ENCODE measurements at places on chromosomes 7 and 10.

GRCh38 chr10:17037910-17038309, 91.7 kb downstream of the CUBN start:
- no peak for DNase-seq

GRCh38 chr7:22949944-22950343, 64.0 kb downstream of the HYCC1 start:
- DNase-seq = no peak

DNA sequence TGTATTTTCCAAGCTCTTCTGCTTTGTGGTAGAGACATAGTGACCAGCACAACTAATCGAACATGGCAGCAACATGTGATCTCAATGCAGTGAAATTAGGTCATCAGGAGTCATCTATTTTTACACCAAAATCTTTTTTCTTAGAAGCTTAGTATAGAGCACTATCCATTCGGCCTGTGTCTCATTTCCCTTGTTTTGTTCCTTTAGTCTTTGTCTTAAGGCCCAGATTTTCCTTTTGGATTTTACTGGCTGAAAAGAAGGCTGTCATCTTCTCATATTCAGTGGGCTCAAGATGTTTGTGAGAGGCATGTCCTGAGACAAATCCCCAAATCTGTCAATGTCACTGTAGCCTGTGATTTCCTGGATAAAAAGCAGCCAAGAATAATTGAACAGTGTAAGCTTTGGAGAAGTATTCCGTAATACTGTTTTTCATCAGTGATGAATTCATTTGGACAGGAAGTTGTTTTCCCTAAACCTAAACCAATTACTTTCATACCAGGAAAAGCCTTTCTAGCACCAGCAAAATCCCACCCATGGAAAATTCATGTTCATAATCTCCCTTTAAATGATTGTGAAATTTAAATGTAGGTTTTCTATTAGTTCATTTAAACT, 55.2 kb downstream of the MAGI2 start:
- DNase-seq = no peak

- no peak for DNase-seq
These were observed 72.5 kb downstream of the SPAG6 start for GRCh38 chr10:22417736-22418268.

DNA sequence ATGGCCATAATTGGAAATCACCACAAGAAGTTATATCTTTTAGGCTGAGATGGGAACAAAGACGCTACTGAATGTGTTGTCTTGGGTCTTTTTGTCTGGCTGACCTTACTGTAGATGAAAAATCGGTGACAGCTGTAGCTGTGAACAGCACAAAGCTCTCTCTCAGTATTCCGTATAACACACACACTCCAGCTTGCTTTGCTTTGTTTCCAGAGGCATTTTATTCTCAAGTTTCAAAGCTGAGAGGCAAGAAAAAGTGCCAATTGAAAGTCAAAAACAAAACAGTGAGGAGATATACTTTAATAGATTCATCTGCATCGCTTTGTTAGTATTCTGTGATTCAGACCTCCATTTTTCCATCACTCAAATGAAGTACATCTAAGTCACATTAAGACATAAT, 39.6 kb upstream of the CABCOCO1 start:
- DNase-seq = no peak

DNA sequence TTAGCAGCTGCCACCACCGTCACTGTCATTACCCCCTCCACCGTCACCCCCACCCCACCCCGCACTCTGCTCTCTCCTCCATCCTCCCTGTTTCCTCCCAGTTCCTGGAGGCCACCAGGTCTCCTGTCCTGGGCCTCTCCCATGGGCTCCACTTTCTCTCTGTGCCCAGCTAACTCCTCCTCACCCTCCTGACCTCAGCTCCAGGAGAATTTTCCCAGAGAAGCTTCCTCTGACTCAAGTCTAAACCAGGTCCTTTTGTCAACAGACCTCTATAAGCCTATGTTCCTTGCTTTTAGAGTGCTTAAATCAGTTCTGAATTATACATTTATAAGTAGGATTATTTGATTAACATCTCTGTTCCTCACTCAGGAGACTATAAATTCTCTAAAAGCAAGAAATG, 150.0 kb downstream of the ARHGAP12 start:
- no peak for DNase-seq

GRCh38 chr10:5595591-5595990, 70.8 kb downstream of the ASB13 start:
- no peak for DNase-seq

- DNase-seq = peak; percentile 15
These were observed 55.4 kb upstream of the LMTK2 start for GRCh38 chr7:98051118-98051744.

DNA sequence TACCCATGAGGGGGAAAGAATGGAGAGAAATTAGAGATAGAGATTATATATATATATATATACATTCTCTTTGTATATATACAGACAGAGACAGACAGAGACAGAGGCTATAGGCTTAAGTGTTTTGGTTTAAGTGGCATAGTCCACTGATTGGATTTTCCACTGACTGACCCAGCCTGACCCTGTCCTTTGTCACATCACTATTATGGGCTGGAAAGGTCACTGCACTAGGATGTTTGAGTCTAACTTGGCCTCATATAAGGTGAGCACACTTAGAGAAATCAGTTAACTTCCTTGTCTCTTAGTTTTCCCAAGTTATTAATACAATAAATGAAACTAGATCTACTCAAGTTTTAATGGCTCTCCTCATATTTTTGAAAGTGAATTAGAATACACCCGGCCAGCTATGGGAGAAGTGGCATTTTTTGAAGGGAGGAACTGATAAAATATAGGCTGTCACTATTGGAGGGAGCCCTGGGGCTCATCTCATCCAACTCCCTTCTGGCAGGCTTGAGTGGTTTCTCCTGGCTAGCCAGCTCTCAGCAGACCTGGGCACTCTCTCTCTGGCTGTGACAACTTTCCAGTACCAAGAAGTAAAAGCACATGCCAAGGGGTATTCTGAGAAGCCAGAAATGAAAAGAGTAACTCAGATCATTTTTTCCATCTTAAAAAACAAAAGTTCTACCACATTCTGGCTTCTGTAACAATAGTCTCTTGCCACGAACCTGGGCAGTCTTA, 455.6 kb upstream of the ANKRD30A start:
- DNase-seq = no peak

DNA sequence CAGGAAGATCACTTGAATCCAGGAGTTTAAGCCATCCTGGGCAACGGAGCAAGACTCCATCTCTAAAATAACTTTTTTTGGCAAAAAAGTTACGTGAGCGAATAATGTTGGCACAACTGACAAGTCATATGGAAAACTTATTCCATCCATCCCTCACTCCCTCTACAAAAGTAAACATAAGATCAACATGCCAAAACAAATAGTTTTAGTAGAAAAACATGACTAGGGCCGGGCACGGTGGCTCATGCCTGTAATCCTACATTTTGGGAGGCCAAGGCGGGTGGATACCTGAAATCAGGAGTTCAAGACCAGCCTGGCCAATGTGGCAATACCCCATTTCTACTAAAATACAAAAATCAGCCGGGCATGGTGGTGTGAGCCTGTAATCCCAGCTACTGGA, 25.6 kb downstream of the SLC25A16 start:
- no peak for DNase-seq

- no peak for DNase-seq
These were observed 12.9 kb upstream of the ZMIZ1 start for GRCh38 chr10:79055892-79056291.

DNA sequence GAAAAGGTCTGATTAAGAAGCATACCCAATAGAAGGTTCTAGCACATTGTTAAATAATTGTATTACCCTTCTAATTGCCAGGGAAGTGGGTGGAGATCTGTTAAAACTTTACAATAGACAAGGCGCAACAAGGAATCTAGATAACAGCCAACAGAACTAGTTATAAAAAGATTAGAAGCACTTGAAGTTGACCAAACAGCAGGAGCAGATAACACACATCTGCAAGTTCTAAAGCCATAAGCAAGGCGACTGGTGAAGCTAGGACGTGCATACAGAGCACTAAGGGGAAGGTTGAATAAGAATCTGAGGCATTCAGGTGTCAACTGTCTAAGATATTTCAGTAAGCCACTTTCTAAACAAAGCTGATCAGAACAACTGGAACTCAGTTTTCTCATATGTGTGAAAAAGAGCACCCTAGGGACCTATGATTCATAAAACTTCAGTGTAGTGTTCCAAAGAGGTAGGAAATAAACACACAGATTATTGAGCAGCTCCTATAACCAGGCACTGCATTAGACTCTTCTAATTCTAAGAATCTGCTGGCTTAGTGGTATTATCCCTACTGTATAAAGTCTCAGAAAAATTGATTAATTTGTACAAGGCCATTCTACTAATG, 111.2 kb downstream of the SAMD9 start:
- DNase-seq = no peak

- no peak for DNase-seq
These were observed 398.9 kb downstream of the ADRA2A start for GRCh38 chr10:111475720-111476119.

GRCh38 chr10:3391657-3392056, 219.1 kb upstream of the PITRM1 start:
- no peak for DNase-seq

- no peak for DNase-seq
These were observed 490.5 kb downstream of the PTPRN2 start for GRCh38 chr7:158097106-158097452.

- no peak for DNase-seq
These were observed 714.1 kb downstream of the AUTS2 start for GRCh38 chr7:70312336-70312735.

DNA sequence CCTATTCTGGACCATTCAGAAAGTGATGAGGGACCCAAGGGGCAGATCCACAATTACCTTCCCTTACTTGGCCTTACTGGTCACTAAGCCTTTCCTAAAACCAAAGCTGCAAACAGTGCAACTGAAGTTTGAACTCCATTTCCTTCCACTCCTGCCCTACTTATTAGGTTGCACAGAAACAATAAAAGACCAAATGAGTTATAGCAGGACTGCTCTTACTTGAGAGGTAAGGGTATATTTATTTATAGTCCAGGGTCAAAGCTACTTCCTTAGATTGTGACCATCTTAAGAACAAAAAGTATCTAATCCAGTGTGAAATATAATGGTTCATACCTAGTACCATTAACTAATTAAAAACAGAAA, 27.0 kb downstream of the CDK6 start:
- DNase-seq = no peak

- DNase-seq = no peak
These were observed 214.7 kb downstream of the CELF2 start for GRCh38 chr10:11232222-11232961.

GRCh38 chr10:314381-314780, 179.1 kb downstream of the ZMYND11 start:
- DNase-seq = no peak

- no peak for DNase-seq
These were observed 80.9 kb downstream of the WDFY4 start for GRCh38 chr10:48765527-48765926.

All from NCI-H1436 treated with DMSO at 0.1 percent for 48 hours (cell line).